ENCODE measurements at places on chromosomes 16 and 17.

DNA sequence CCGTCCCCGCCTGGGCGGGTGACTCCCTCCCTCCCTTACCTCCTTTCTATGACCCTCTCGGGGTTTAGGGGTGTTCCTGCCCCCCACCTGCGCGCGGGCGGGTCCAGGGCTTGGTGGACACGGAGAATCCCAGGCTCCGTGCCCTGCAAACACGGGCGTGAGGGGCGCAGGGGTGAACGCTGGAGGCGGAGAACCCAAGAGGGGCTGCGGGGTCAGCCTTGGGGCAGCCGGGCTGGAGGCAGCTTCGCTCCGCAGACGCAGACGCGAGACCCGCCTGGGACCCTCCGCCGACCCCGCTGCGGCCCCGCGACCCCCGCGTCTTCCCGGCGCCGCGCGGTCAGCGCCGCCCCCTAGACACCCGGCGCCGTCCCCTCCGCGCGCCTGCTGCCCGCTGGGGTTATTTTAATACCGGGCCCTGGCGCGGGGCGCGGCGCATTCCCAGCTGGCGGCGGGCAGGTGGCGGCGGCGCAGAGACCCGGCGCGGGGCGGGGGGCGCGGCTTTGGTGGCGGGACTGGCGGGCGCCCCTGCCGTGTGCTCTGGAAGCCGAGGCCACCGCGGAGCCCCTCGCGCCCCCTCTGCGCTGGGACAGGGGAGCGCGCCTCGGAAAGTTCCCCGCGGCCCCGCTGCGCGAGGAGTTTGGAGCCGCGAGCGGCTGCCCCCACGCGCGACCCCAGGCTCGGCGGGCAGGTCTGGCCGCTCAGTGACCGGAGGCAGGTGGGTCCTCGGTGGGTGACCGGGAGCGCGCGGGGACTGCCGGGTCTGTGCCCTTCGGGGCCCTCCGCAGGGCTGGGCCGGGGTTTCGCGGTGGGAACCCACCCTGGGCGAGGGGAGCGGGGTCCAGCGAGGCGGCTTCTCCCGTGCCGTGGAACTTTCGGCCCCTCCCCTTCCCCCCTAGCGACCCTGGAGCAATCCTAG is at the start of gene UTS2R:
UTS2R (plus strand) TSS at position 433 of the 916 bp plus-strand sequence. CDS start 2,560 bp downstream, outside the sequence.
- DNase-seq, result no peak

GRCh38 chr16:70704586-70704985 is 18.7 kb upstream of the MTSS2 start:
- DNase-seq, result no peak

- no peak for DNase-seq
Measured at GRCh38 chr17:50853015-50853615, 13.0 kb downstream of the TOB1 start.

DNA sequence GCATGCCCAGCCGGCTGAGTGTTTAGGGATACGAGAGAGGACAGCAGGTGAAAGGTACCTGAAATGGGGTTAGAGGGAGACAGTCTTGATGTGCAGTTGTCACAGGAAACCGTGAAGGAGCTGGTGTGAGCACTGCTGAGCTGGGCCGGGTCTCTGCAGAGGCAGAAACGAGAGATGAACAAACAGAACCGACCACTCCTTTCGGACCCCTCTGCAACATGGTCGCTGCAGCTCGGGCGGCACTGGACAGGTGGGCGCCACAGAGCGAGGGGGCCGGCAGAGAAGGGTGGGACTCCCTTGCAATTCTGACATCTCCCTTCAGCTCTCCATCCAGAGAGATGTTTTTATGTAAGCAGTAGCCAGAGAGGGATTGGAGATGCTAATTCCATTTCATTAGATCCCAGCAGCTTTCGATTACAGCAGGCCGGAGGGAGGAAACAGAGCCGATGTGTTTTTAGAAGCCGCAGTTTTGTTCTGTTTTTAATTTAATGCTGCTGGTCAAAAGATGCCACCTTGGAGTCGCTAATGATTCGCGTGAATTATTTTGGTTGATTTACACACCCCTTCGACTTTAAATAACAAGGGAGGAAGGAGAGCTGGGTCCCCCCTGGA is 86.3 kb upstream of the RPL38 start:
- DNase-seq, result no peak

- DNase-seq, result no peak
Measured at GRCh38 chr17:4710693-4711634, 532 bp downstream of the ARRB2 start.

GRCh38 chr16:65154321-65154720 is 32.5 kb upstream of the CDH11 start:
- DNase-seq, result no peak

- DNase-seq, result no peak
Measured at GRCh38 chr17:66967837-66968543, 3.5 kb downstream of the CACNG4 start.

- no peak for DNase-seq
Measured at GRCh38 chr17:79837888-79838521, 1.2 kb downstream of the CBX4 start.

GRCh38 chr16:82192665-82193064 is 22.6 kb upstream of the MPHOSPH6 start:
- DNase-seq, result no peak

DNA sequence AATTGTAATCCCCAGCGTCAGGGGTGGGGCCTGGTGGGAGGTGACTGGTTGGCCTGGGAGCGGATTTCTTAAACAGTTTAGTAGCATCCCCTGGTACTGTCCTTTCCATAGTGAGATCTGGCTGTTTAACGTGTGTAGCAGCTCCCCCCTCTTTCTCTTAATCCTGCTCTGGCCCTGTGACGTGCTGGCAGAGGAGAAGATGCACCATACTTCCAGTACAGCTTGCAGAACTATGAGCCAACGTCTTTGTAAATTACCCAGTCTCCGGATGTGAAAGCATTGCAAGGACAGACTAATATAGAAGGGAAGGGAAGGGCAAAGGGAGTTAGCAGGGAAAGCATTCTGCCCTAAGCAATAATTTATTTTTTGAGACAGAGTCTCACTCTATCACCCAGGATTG is 83.9 kb downstream of the RMI2 start:
- DNase-seq, result no peak

DNA sequence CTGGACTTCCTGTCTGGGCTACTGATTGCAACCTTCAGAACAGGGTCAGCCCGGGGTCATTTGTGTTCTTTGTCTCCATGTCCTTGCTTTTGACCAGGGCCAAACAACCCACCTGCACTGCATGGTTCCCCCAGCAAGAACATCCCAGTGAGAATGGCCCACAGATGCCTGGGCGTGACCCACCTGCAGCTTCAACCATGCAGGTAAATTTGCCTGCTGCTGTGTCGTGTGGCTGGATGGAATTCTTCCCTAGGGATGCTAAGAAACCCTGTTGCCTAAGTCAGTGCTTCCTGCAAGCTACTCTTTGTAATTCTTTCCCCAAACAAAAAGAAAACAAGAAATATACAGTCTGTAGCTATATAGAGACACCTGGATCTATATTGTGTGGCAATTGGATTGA is 12.5 kb downstream of the CDH13 start:
- no peak for DNase-seq

DNA sequence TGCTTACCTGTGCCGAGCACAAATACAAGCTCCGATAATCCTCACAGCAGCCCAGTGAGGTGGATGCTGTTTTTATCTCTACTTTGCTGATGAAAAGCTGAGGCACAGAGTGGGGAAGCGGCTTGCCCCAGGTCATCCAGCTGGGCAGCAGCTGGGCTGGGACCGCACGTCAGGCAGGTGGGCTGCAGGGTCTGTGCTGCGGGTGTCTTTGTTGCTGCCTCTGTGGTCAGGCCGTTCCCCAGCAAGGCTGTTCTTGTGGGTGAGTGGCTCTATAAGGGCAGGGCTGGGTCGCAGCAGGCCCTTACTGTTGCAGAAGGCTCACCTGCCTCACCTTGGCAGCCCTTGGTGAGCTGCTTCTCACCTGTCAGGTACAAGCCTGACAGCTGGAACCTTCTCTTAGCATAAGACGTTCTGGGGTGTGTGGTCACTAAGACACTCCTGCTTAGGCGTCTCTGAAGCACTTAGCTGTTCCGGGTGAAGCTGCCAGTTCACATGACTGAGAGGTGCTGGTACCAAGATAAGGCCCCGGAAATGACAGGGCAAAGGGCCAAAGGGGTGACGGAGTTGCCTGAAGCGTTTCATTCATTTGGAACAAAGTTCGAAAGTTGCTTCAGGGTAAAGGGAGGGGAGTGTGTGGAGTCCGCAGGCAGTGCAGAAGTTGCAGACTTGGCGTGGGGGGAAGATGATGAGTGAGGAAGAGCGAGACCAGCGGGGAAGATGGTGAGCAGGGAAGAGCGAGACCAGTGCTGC is 17.4 kb downstream of the IRF8 start:
- DNase-seq, result no peak

- no peak for DNase-seq
Measured at GRCh38 chr16:46482895-46483294, 138.3 kb downstream of the SHCBP1 start.

GRCh38 chr16:87754535-87754934 is 11.3 kb downstream of the KLHDC4 start:
- no peak for DNase-seq

- DNase-seq, result no peak
Measured at GRCh38 chr16:50289950-50290764, 23.8 kb downstream of the ADCY7 start.

- no peak for DNase-seq
Measured at GRCh38 chr17:64777415-64778239, 115.5 kb upstream of the SMURF2 start.
